ENCODE measurements at places on chromosomes 3 and 15. TPM values are rescaled to one million over a fixed set of nuclear protein-coding genes. Genes with fewer than 3 reads are reported as not detected.

The SNRPN gene
- 96.2 TPM for total RNA-seq

The EFCAB12 gene
- total RNA-seq = under 0.01 TPM

The ROPN1 gene
- total RNA-seq = not detected

The VILL gene
- 3.6 TPM for total RNA-seq

The LARP6 gene
- total RNA-seq = 44.2 TPM

The SPINT1 gene
- 110 TPM for total RNA-seq

The ATXN7 gene
- total RNA-seq = 36.3 TPM

The OXSR1 gene
- 23.7 TPM for total RNA-seq

The ZNF502 gene
- 2.3 TPM for total RNA-seq

Data from body of pancreas (tissue), 4 donors.